ENCODE measurements at places on chromosomes 6 and 20.
A peak's percentile ranks its signal among the peaks of the same experiment; 100 is the strongest.

- no peak for DNase-seq
These were observed 84.0 kb downstream of the MTHFD1L start for GRCh38 chr6:150949526-150949925.

- DNase-seq: no peak
These were observed 90.5 kb downstream of the ELOVL5 start for GRCh38 chr6:53258076-53258773.

- DNase-seq: no peak
These were observed 544 bp upstream of the ACAT2 start for GRCh38 chr6:159761129-159761872.

- no peak for DNase-seq
These were observed 2.9 kb downstream of the STAU1 start for GRCh38 chr20:49185071-49185761.

DNA sequence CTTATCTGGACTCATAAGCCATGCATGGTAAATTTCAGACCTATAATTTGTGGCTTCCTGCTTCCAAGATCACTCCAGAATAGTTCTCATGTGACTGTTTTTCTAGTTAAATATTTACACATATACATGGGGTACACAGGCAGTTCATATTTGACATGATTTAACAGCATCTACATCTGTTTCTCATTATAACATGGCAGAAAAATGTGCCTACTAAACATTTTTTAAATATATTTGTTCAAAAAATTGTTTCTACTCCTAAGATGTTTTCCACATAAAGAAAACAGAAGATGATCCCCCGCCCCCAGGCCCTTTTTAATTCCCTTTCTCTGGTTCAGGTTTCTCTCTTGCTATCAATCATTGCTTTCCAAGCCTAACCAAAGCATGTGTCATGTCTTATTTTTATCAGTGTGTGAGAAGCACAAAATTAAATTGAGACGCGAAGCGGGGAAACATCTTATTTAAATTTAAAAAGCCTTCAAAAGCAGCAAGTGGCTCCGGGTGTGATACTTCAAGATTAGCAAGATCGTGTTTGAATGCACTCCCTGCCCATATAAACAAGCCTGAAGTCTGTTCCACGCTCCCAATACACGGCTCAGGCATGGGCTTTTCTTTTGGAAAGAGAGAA, 37.3 kb downstream of the IPCEF1 start:
- DNase-seq: no peak

DNA sequence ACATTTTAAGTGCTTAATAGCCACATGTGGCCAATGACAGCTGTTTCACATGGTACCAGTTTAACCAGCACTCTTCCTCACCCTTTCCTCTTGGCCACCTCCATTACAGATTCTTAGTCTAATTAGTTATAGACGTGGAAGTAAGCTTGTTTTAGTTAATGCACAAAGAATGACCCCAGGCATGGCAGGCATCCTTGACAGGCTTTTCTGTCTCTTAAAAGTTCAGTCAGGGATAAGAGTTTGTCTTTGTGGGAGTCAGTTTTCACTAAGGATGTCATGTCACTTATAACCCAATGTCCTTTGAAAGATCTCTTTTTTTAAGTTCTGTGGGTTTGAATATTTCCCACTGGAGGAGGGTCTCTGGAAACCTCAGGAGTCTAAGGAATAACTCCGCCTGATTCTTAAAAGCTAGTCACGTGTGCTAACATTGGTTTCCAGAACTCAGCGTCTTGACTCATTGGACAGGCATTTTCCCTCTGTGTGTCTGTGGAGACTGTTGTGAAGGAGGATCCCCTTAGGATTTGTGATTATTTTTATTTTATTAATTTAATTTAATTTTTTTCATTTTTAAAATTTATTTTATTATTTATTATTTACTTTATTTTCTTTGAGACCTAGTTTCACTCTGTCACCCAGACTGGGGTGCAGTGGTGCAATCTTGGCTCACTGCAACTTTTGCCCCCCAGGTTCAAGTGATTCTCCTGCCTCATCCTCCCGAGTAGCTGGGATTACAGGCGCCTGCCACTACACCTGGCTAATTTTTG, 171.4 kb downstream of the ZFAND3 start:
- DNase-seq: no peak

- peak; percentile 14 for DNase-seq
These were observed 4.5 kb upstream of the SYS1 start for GRCh38 chr20:45358282-45359068.

GRCh38 chr6:150557043-150557599, 42.6 kb upstream of the PLEKHG1 start:
- no peak for DNase-seq

GRCh38 chr6:14224359-14225103, 107.0 kb downstream of the CD83 start:
- no peak for DNase-seq

All from CD4-positive, alpha-beta T cell treated with Interleukin-1 beta for 1 hour (primary cell).